Esophagus squamous epithelium (tissue), 5 donors: ENCODE measurements at places on chromosomes 11 and 22.

- no peak for DNase-seq
These were observed 251.4 kb downstream of the BLID start for GRCh38 chr11:121864660-121865059.

- no peak for DNase-seq
These were observed 55.9 kb upstream of the KIRREL3 start for GRCh38 chr11:127056338-127056971.

GRCh38 chr22:32334660-32335365 is 22.9 kb upstream of the RFPL3 start:
- no peak for DNase-seq

DNA sequence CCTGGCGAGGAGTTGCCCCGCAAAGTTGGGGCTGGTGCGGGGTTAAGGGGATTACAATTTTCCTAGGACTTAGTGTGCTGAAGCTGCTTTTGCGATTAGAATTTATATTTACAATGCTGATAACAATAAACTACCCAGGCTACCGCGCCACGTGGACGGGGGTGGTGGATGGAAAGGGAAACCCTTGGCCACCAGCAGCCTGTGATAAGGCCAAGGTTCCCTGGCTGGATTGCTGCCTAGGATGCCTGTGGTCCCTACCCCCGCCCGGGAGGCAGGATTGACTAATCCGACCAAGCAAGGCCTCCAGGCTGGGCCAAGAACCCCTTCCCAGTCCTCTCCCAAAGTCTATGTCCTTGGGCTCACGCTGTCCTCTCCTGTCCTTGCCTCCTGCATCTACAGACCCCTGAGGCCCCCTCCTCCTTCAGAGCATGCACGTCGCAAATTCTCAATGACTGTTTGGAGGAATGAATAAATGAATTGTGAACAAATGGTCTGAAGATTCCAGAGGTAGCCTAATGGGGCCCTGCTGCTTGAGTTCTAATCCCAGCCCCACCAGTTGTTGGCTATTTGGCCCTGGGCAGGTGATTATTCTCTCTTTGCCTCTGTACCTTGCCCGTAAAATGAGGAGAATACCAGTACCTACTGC is 7.6 kb upstream of the CHKA start:
- DNase-seq = no peak

DNA sequence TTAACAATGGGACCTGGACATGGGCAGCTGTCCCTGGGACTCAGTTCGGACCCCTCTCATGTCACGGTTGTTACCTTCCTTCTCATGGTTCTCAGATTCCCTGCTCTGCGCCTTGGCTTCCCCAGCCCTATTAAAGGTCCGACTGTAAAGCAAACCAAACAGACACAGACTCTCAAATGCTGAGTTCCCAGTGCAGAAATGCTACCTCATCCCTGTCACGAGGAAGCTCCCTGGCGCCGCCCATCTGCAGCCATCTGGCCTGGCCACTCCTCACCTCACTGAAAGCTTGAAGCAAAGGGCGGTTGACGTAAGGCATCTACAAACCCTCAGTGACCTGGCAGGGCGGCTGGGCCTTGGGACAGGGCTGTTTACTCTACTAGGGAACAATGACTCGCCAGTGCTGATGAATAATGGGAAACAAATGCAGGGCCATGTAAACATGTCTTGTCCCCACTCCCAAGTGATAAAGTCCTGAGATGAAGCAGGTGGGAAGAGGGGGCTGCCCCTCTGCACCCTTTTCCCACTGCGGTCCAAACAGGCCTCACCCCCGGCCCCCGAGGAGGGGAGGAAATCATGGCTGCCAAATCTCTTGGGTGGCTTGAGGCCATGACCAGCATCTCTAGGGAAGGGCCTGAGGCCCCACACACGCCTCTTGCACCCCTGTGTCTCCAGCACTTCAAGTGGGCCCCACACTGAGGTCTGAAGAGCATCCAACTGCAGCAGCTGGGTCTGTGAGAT is 49.3 kb downstream of the SCUBE1 start:
- DNase-seq = no peak

GRCh38 chr11:17605651-17606122 is 58.6 kb downstream of the OTOG start:
- DNase-seq = no peak

- DNase-seq = no peak
These were observed 739 bp upstream of the MRGPRE start for GRCh38 chr11:3232956-3233355.

DNA sequence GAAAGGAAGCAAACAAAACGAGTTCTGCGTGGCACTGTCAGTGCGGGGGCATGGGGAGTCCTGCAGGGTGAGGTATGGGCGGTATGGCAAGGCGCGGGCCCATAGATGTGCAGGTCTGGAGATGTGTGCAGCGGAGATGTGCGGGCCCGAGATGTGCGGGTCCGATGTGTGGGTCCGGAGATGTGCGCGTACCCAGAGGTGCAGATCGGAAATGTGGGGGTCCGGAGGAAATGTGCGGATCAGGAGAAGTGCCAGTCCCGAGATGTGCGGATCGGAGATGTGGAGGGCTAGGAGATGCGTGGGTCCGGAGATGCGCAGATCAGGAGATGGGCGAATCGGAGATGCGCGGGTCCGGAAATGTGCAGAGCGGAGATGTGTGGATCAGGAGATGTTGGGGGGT is 35.9 kb downstream of the CDPF1 start:
- no peak for DNase-seq

- no peak for DNase-seq
These were observed 639 bp downstream of the INCENP start for GRCh38 chr11:62124186-62125113.

- DNase-seq = no peak
These were observed 44.7 kb downstream of the BIRC2 start for GRCh38 chr11:102391549-102392237.

- DNase-seq = no peak
These were observed 23.6 kb upstream of the MYRF start for GRCh38 chr11:61728940-61729219.

- DNase-seq = no peak
These were observed 1.6 kb upstream of the MCAM start for GRCh38 chr11:119318240-119319135.

DNA sequence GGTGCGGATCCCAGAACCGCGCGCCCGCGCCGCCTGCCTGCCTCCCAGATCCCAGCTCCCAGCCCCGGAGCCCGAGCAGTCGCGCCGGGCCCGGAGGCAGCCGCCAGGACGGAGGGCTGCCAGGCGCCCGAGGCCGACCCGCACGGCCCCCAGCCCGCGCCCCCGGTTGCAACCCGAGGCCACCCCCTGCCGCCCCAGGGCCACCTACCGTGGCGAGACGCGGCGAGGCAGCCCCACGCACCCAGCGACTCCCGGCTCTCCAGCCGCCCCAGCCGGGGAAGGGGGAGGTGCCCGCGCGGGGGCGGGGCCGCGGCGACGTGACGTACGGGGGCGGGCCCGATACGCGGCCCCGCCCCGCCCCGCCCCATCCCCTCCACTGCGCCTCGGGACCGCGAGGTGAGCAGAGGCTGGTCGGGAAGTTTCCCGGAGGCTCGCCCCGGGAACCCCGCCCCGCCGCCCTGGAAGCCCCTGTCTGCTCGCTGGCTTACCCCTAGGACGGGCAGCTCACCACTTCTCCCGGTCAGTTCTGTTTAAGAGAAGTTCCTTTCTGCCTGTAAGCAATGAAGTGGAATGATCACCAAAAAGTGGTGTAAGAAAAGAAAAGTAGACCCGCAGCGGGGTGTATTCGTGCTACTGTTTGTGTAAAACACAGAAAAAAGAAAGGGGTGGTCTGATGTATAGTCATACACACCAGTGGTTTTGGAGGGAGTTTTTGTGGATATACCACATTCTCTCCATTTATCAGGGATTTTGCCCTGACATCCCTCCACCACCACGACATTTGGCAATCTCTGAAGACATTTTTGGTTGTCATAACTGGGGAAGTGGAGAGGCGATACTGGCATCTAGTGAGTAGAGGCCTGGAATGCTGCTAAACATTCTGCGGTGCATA is at the start of gene TPST2:
Gene TPST2 (minus strand): TSS at position 288 of the 892 bp plus-strand sequence. CDS start 48,502 bp downstream, outside the sequence.
- DNase-seq = no peak

- no peak for DNase-seq
These were observed 997.8 kb downstream of the BRD1 start for GRCh38 chr22:48829908-48830307.

- DNase-seq = no peak
These were observed 12.7 kb upstream of the TMA7B start for GRCh38 chr22:39947220-39948216.

DNA sequence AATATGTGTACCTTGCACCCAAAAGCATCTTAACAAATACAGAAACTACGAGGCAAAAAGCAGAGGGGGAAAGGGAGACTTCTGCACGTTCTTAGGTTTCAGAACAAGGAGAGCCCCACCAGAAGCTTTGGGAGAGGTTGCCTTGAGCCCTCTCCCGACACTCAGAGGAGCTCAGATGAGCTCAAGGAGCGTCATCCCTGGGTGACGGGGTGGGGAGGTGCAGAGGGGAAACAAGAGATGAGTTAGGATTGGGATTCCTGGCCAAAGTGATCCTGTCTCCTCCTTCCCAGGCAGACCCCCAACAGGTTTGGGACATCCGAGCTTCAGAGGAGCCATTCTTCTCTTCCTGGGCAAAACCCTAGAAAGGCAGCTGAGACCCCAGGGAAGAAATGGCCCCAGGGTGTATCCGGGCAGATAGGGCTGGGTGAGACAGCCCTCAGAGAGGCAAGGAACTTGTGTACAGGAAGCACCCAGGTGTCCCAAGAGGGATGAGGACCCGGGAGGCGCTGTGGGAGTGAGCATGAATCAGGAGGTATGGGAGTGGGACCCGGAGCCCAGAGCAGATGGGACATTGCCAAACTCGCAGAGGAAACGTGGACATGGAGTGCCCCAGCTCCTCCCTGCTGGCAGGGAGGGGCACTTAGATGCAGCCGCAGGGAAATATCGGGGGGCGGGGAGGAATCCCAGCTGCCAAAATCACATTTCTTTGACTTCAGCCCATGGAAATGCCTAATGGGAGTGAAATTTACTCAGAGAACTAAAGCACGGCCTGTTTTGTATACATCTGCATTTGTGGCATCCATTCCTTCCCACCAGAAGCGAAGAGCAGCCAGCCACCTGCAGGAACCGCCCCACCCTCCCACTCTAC is 12.4 kb downstream of the C1QTNF6 start:
- DNase-seq = no peak

- DNase-seq = no peak
These were observed 12.8 kb downstream of the AP1B1 start for GRCh38 chr22:29375398-29376076.

GRCh38 chr22:33232071-33232470 is 173.9 kb upstream of the SYN3 start:
- no peak for DNase-seq

DNA sequence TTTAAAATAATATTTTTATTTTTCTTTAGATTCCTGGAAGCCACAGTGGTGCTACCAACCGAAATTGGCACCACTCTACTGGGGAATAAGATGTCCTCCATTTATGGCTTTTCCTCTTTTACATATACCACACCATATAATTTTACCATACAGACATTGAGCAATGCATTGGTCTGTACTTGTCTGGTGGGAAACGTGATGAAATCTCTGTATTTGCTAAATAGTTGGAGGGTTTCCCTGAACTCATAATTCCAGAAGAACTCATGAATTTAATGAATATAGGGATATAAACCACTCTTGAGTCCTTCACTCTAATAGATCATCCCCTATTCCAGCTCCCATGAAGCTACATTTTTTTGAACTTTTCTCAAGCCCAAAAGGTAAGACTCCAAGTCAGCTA is 28.0 kb upstream of the MMP13 start:
- DNase-seq = no peak

DNA sequence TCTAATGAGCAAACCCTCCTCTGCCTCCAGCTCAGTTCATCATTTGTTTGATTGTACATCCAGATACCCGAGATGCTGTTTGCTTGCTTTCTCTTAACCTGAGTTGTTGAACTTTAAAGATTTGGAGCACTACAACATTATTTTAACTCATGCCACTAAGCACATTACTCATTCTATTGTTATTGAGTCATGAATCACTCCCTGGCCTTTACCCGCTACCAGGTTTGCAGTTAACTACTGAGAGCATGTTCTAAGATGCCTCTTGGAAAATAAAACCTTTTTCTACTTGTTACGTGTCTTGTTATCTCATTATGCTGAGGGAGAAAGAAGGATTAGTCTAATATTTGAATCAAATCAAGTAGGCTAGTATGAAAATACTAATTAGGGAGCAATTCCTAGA is 720.6 kb upstream of the ANO5 start:
- no peak for DNase-seq

DNA sequence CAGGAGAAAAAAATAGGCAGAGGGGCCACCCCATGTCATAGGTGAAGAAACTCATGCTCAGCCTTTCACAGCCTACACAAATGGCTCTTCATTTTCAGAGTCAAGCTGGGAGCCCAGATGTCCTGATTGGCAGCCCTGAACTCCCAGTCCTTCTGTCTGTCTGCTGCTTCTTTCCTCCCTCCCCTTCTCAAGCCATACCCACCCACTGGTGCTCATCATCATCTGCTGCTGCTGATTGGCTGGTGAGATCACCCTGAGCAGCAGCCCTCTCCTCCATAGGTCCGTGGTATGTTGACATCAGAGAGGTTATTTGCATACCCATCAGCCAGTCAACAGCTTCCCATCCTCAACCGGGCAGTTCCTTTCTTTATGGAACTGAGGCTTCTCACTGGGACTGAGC is 46.1 kb upstream of the PRDM11 start:
- DNase-seq = no peak

GRCh38 chr11:111776398-111777093 is 10.4 kb upstream of the PPP2R1B start:
- no peak for DNase-seq

GRCh38 chr11:120031612-120032600 is 106.0 kb downstream of the TRIM29 start:
- DNase-seq = no peak

GRCh38 chr22:33678523-33678922 is 241.8 kb downstream of the LARGE1 start:
- DNase-seq = no peak

DNA sequence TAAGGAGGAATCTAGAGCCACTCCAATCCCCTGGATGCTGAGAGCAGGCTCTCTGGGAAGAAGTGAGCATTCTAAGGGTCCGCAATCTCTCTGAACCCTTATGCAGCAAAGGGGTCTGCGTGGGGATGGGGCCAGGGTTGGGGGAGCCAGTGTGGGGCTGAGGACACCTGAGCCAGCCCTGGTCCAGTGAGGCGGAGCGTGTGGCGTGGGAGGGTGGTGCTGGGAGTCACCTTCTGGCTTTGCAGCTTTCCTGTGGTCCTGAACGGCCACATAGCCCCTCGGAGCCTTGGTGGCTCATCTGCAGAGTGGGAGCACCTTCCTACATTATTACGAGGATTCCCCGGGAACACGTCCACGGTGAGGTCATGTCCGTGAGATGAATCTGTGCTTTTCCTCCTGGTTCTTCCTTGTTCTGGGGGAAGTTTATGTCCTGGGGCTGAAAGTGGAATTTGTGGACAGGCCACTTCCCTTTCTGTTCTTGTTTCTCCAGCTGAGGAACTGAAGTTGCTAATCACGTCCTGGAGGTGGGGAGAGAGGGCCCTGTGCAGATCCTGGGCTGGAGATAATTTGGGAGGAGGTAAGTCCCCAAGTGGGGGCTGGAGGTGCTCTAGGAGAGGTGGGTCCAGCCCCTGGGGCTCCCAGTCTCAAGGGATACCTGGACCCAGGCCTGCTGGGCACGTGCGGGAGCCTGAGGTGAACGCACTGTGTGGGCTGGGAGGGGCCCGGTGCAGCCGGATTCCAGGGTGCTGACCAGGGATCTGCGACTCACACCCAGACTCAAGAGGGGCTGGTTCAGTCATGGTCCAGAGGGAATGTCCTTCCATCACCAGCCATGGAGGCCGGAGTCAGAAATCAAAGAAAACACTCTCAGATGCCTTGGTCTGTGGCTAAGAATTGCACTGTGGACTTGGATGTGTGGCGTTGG is 6.1 kb downstream of the MRGPRE start:
- DNase-seq = no peak

- DNase-seq = no peak
These were observed 71.4 kb upstream of the LINC01488 start for GRCh38 chr11:69409812-69410645.

GRCh38 chr11:81772166-81772565 is 961.5 kb downstream of the FAM181B start:
- no peak for DNase-seq
